Activated CD8-positive, alpha-beta memory T cell treated with anti-CD3 and anti-CD28 coated beads for 1 hour (primary cell): ENCODE measurements at places on chromosomes 5 and 9.

- no peak for DNase-seq
Measured at GRCh38 chr9:71675105-71675856, 93.0 kb downstream of the CEMIP2 start.

DNA sequence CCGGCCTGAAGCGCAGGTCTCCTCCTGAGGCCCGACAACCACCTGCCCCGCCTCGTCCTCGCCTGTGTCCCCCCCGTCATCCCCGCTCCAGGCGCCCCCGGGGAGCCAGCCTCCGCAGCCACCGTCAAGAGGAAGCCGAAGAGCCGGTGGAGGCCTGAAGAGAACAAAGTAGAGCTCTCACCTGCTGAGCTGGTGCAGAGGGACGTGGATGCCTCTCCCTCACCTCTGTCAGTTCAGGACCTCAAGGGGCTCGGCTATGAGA is 169.9 kb downstream of the HINT1 start:
- DNase-seq, result no peak

DNA sequence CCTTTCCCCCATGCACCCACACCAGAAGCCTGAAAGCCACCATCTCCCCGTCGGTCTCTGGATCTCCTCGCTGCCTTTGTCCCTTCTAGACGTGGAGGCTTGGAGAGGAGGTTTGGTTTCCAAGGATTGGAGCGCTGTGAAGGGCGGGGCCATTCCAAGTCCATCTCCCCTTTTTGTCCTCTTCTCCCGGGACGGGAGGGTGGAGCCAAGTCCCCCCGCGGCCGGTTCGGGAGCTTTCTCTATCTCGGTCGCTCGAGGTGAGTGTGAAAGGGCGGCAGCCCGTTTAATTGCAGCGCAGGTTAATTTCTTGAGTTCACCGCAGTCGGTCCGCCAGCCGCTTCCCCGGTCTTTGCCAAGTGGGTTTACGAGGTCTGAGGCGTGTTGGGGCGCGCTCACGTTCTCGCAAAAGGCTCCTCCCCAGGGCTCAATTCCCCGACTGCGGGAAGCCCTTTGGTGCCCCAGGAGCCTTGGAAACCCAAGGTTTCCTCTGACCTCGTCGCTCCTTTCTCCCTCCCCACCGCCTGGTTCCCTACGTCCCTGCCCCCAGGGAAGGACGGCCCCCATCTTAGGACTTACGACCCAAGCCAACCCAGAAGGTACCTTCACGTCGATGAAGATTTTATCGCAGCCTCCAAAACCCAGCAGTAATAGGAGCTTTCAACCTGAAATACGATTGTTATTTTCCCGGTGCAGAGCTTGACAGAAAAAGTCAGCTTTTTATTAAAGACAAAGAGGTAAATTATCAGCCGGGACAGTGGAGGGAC is 2.8 kb upstream of the ZNF462 start:
- no peak for DNase-seq

DNA sequence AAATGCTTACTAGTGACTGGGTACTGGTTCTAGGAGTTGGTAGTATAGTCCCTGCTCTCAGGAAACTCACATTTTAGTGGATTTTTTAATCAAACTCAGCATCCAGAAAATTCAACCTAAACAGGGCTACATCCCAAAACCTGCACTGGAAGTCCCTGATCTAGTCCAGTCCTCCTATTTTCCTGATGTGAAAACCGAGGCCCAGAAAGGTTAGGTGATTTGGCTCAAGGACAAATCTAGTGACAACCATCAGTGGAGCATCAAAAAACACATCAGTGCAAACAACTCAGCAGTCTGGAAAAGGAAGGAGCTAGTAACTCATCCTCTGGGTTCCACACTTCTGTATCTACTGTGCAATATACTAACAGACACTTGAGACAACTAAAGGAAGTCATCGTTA is 38.2 kb downstream of the SERINC5 start:
- DNase-seq, result no peak

- DNase-seq, result no peak
Measured at GRCh38 chr5:53873235-53873634, 312.8 kb downstream of the NDUFS4 start.

DNA sequence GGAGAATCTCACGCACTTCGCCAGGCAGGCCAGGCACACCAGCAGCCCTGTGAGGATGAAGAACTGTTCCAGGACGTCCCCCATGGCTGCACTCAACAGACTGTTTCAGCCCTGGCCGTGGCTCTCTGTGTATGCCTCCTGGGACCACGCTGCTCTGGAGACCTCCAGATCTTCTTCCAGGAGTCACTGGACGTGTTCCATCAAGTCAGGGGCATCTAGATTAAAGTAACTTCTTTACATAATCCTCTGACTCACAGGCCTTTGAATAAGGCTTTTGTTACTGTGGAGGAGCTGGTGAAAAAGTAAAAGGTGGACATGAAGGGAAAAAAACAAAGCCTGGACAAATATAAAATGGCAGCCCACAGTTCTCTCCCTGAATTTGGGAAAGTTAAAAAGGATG is at the start of gene HSD17B3:
Gene HSD17B3, minus strand, starts transcription at position 156 of the 400 bp plus-strand sequence. Its CDS starts 72 bp downstream, at position 84.
- DNase-seq, result no peak

- no peak for DNase-seq
Measured at GRCh38 chr9:127878001-127878651, 651 bp upstream of the AK1 start.

DNA sequence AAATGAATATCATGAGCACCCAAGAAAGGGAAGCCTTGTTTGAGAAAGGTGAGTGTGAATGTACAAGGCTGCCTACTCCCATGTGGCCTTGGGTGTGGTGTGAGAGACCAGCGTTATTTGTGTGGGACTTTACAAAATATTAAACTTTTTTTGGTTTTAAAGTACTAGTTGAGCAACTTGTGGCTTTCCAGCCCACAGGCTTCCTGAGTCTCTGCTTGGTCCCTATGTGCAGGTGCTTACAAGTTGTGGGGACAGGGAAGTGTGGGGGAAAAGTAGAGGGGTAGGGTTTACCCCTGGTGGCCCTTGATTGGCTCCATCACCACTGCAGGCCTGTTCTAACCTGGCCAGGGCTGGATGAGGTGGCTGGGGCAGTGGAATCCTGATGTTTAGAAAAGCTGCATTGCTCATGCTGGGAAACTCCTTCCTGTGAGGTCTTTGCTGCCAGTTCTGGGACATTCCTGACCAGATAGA is 19.7 kb downstream of the PTTG1 start:
- DNase-seq, result no peak

GRCh38 chr5:87300744-87301143 is 33.1 kb downstream of the RASA1 start:
- peak; percentile 8 for DNase-seq

GRCh38 chr5:68505917-68506860 is 290.6 kb downstream of the PIK3R1 start:
- DNase-seq, result no peak

DNA sequence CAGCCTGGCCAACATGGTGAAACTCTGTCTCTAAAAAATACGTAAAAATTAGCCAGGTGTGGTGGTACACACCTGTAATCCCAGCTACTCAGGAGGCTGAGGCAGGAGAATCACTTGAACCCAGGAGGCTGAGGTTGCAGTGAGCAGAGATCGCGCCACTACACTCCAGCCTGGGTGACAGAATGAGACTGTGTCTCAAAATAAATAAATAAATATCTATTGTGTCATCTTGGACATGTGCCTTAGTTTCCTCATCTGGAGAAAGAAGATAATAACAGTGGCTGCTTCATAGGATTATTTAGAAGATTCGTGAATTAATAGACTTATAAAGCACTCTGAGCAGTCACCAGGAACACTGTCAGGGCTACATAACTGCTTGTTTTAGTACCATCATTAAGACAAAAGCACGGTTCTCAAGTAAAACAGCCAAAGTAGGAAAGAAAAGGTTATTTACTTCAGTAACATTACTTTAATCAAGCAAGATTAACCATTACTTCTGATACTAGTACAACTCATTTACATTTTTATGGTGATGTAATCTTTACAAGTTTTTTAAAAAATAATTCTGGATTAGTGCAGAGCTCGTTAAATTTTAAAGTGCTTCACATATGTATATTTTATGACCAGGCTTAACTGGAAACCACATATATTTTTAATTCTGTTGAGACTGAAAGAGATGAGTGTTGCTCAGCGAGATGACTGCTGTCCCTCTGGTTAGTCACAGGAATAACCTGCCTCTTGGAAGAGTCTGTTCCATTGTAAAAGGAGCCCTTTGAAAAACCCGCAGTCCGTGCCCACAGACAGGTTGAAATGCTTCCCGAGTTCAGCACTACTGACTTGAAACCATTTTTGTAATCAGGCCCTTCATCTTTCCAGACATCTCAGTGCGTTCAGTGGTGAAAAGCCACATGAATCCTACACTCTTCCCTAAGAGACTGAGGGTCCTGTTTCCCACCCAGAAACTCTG is 36.7 kb downstream of the ANKH start:
- no peak for DNase-seq

- peak; percentile 42 for DNase-seq
Measured at GRCh38 chr5:77086689-77087483, at the start of gene ZBED3. Gene ZBED3 (minus strand): TSS chr5:77087285. CDS start chr5:77077878, 9,407 bp downstream.

DNA sequence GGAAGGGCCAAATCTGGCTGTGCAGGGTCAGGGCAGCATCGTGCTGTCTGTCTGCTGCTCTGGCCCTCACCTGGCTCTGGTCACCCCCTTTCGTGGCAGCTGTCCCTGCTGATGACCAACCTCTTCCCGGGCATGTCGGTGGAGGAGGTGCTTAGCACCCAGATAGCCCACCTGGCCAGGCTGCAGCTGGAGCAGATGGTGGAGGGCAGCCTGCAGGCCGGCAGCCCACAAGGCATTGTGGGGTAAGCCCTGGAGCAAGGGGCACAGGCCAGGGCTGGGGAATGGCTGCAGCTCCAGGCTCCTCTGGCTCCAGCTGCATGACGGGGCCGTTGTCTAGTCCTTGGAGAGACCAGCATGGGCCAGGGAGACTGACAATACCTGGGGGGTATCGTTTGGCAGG is 8.2 kb downstream of the TOR2A start:
- DNase-seq, result no peak

DNA sequence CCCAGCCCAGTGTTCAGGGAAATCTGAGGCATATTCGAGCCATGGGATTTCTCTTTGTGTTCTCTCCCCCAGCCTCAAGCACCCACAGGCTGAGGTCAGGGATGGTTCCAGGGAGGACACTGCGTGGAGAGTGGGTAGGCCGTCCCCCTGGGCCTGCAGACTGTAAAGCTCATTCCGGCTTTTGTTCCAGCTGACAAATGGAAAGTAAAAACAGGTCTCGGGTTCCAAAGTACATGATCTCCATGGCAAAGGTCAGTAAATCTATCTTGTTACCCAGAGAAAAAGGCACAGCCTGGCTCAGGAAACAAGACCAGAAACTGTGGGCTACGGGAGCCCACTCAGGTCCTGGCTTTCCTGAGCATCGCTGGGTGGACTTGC is 116.2 kb downstream of the ROR2 start:
- no peak for DNase-seq

DNA sequence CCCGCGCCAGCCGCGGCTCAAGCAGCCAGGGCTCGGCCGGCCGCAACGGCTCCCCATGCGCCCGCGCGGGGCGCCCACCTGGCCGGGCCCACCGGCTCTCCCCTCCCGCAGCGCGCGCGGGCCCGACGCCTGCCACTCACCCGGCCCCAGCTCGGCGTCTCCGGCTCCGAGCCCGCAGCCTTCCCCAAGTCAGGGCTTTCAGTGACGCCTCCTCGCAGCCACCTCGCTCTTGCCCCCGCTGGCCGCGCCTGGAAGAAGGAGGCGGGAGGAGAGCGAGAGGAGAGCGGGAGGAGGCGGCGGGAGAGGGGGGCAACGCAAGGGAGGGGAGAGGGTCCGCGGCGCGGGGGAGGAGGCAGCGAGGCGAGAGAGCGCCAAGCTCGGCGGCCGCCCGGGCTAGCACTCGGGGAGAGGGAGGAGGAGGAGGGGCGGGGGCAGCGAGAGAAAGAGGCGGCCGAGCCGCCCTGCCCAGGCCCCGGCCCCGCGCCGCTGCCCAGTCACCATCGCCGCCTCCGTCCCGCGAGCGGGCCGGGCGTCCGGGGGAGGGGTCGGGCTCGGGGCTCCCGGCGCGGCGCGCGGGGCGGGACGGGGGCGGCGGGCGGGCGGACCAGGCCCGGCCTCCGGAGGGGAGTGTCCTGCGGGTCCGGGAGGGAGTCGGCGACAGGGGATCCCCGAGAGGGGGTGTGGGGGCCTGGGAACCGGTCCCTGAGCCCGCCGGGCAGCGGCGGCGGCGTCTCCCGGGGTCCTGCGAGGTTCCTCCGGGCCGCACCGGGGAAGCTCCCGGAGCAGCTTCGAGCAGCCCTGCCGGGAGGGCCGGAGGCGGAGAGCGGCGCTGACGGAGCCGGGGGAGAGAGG is at the start of gene LHFPL2:
Gene LHFPL2, minus strand, starts transcription at position 414 of the 852 bp plus-strand sequence. CDS start 138,559 bp downstream, outside the sequence.
- no peak for DNase-seq

- no peak for DNase-seq
Measured at GRCh38 chr5:1749346-1750124, 50.1 kb downstream of the MRPL36 start.

GRCh38 chr9:97997330-97998276 is 14.5 kb downstream of the ANP32B start:
- no peak for DNase-seq

GRCh38 chr5:137203011-137203632 is 296.0 kb downstream of the SPOCK1 start:
- no peak for DNase-seq

- no peak for DNase-seq
Measured at GRCh38 chr9:32832346-32832745, 49.0 kb downstream of the TMEM215 start.

DNA sequence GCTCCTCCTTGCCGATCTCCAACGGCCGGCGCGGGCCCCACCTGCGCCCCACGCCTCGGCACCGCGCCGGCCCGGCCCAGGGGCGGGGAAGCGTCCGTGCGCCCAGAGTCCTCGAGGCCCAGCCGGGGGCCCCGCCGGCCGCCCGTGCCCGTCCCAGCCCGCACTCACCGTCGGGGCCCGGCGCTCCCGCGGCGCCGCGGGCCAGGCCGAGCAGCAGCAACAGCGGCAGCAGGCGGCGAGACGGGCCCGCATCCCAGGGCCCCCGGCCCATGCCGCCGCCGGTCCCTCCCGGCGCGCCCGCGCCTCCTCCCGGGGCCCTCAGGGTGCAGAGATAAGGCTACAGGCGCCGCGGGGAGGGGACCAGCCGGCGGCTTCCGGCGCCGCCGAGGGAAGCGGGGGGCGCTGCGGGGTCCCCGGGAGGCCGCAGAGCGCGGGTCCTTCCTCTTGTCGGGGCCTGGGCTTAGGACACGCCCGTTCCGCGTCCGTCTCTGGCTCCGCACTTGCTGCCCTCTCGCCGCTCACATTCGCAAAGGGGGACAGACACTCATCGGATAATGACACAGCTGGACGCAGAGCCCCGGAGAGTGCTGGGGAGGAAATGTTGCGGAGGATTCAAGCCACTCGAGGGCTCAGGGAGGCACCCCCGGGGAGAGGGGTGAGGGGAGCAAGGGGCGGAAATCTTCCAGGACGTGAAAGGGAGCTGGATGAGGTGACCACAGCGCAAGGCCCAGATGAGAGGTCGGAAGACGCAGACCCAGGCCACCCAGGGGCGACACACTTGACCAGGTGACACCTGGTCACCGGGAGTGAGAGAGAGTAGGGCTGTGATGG is at the start of gene SUSD1:
Gene SUSD1, minus strand, starts transcription at position 333 of the 831 bp plus-strand sequence. Its CDS starts 62 bp downstream, at position 271.
- no peak for DNase-seq

GRCh38 chr9:93962561-93963440 is 7.6 kb upstream of the BARX1 start:
- peak; percentile 61 for DNase-seq
